GM12891 (cell line): ENCODE measurements at places on chromosomes 12 and 14.

DNA sequence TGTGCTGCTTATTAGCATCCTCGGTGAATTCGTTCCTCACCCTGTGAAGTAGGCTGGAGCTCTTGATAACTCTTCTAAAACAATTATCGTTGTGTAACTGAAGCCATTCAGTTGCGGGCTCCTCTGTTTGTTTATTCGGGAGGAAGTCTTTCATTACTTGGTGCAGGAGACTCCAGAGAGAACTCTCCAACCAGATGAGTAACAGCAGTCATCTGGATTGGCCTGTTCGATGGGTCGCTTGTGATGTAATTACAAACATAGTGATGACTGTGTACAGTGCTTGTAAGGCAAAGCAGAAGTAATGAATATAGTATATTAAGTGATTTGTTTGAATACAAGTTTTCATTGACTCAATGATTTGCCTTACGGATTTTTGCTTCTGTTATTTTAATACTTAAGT is 10.9 kb downstream of the ATP6V0A2 start:
- no peak for DNase-seq

- DNase-seq = no peak
Measured at GRCh38 chr12:94309373-94309772, 150.3 kb downstream of the CEP83 start.

DNA sequence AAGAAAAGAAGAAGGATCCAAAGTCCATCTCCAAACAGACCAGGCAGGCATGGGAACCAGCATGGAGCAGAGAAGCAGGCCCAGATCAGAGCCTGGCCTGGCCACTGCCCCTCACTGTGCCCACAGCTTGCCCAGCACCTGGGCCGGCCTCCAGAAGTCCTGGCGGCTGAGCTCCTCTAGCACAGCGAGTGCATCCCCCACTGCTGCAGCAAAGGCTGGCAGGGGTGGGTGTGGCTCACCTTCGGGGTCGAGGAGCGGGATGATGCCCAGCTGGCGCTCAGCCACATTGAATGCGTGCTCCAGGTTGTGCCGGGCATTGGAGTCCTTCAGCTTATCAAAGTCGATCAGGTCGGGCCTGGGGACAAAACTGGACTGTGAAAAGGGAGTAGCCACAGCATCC is 78.7 kb downstream of the SPTB start:
- DNase-seq = no peak

DNA sequence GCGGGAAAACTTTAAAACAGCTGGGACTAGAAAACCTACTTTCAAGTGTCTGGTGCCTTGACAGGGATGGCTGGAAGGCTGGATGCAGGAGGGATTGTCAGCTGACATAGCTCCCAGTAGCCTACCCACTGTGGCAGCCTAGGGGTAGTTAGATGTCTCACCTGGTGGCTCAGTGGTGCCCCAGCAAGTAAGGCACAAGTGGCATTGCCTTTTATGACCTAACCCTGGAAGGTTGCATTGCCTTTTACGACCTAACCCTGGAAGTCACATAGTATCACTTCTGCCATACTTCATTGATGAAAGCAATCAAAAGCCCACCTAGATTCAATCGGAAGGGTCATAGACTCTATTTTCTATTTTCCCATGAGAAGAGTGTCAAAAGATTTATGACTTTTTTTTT is 724.7 kb upstream of the TBX3 start:
- no peak for DNase-seq

DNA sequence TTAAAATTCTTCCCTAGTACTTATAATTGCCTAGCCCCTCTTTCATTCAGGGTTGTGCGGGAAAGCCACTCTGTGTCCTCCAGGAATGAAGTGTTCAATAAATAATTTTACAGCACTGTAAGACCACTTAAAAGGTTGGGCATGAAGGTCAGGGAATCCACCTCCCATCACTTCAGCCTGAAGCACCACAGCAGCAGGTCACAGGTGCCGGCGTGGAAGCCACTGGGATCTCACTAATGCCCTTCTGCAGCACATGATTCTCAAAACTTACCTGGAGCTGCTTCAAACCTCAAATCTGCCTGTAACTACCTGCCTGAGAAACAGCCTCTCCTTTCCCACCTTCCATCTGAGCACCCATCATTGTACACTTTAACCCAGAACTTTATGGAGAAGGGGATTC is 159.5 kb downstream of the ANO4 start:
- no peak for DNase-seq

DNA sequence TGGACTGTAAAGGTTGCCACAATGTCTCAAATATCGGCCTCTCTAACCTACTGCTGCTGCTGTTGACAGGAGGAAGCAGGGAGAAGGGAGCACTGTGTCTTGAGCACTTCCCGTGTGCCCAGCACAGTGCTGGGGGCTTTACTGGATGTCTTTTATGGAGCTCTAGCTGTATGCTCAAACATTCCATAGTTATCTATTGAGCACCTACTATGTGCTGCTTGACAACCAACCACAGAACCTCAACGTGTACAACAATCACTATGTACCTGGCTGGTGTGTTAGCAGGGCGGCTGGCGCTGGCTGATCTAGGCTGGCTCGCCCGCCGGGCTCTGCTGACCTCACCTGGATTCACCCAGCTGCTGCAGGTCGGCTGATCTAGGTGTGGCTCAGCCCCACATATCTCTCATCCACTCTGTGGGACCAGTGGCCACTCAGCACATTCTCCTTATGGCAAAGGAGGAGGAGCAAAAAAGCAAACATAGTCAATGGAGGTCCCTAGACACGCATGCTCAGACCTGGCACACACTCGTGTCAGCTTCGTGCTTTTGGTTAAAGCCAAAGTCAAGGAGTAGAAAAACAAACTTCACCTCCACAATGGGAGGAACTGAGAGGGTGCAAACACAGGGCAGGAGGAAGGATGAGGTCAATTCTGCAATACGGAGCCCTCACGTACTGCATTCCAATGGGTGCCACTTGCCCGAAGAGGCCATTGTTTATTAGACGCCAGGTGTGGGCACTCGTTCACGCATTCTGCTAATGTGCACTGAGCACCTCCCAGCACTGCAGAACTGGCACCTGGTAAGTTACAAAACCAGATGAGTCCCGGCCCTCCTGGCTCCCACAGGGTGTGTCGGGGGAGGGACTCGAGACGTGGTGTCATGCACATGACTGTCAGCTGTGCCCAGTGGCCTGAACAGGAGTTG is 147.2 kb downstream of the SCARB1 start:
- no peak for DNase-seq
